ENCODE measurements at places on chromosomes 12 and 14.

- peaks cover 16% of the 10 kb centered on the region for H3K4me1 ChIP-seq
- no peak overlapping the region for H3K27ac ChIP-seq
- no peaks in the 10 kb centered on the region for H3K36me3 ChIP-seq
- DNase-seq, result no peak
- H3K27me3 ChIP-seq, result peaks cover 22% of the 10 kb centered on the region
Observed at GRCh38 chr14:99322731-99323599, 51.0 kb upstream of the BCL11B start.

DNA sequence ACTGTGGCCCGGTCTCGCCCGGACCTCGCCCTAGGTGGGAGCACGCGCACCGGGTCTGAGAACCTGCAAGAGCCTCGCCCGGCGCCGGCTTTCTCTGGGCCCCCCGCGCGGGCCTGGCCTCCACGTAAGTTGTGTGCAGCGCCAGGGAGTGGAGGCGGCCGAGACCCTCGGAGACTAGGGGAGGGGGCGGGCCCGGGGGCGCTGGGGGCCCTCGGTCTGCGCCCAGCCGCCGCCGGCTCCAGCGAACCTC lies 183 bp upstream of the PRMT8 start:
- no peak for DNase-seq
- H3K36me3 ChIP-seq, result no peaks in the 10 kb centered on the region

- H3K27me3 ChIP-seq, result no peaks in the 10 kb centered on the region
- H3K36me3 ChIP-seq, result peaks cover 10% of the 10 kb centered on the region
- no peaks in the 10 kb centered on the region for H3K4me1 ChIP-seq
- no peak for DNase-seq
- no peak overlapping the region for H3K4me3 ChIP-seq
Observed at GRCh38 chr14:102497998-102498677, 11.4 kb downstream of the ANKRD9 start.

DNA sequence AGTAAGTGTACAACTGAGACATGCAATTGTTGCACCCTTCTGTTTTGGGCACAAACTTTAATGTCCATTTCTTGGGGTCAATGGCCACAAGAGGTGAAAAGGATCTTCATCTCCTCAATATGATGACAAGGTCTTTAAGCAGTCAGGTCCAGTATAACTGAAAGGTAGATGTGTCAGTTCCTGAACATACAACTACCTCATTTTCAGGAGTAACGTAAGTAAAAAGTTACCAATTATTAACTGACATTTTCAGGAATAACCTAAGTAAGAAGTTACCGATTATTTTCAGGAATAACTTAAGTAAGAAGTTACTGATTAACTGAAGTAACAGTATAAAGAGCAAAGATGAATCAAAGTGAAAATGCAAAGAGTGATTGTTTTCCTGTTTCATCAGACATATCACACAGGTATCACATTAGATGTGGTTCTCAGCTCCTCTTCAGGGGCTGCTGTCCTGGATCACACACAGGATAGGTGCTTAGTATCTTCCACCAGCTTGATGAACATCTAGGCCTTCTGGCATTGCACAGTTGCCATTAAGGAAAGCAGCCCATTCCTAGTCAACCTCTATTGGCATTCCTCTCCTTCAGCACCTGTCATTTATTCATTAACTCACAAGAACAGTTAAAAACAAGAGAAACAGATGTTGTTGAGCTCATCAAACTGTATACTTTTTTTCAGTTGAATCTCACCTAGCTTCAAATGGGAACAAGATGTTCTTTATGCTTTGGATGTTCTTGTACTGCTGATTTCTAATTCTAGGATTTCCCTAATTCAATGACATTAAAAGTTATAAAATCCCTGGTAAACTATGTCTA lies 200.0 kb downstream of the FOXG1 start:
- no peaks in the 10 kb centered on the region for H3K27me3 ChIP-seq
- no peak for DNase-seq
- no peak overlapping the region for H3K27ac ChIP-seq
- no peaks in the 10 kb centered on the region for H3K4me1 ChIP-seq
- no peak overlapping the region for H3K4me3 ChIP-seq

DNA sequence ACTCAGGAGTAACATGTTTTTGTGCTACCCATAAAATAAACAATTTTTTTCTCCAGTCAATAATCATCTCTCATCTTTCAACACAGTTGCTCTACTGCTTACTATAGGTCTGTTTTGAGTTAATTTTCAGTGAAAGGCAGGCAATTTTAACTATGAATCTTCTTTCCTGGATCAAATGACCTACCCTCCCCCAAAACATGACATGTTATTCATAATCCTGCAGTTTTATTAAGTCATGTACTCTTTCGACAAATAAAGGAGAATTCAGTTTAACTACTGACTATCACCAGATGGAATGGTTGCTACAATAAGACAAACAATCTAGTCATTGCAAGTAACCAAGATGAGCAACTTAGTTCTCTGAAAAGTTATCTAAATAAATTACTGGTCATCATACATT lies 106.0 kb upstream of the FAR2 start:
- no peak for DNase-seq
- H3K4me3 ChIP-seq, result no peak overlapping the region
- no peaks in the 10 kb centered on the region for H3K4me1 ChIP-seq

- DNase-seq, result no peak
- H3K4me1 ChIP-seq, result no peaks in the 10 kb centered on the region
- H3K36me3 ChIP-seq, result no peaks in the 10 kb centered on the region
- peaks cover 18% of the 10 kb centered on the region for H3K27me3 ChIP-seq
- H3K27ac ChIP-seq, result no peak overlapping the region
Observed at GRCh38 chr12:6049587-6049986, 74.9 kb downstream of the VWF start.

DNA sequence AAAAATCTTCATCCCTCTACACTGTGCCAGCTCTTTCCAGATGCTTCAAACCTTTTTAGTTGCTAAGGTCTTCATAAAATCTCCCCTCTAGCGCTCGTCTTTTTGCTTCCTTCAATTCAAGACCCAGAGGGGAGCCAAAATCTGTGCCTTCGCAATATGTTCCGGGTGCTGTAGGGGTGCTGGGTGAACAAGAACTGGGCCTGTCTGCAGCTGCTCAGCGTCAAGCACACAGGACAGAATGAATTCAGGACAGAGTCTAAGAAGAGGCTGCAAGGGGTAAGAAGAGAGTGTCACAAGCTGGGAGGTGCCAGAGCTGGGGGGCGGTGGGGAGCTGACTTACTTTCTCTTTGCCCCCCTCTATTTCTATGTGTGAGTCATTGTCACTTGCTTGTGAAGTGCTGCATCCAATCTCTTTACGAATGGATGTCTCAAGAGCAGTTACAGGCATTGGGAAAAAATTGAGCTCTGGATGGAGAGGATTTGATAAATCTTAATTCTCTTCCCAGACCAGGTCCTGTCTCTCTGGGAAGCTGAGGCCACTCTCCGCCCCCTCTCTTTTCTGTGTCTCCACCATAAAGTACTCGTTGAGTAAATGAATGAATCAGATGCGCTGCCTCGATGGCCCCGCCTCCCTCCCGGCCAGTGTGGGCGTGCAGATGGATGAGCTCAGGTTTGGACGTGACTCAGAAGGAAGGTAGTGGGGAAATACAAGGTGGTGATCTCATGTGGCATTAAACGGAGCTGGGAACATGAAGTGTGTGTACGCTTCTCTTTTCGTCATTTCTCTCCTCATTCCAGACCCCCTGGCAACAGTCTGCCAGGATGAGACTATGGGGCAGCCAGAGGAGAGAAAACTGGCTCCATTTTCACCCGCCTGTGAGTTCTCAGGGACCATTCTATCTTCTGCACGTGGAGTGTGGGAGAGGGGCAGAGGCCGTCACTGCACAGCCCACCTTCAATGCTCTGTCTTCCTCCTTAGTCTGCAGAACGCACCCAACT lies 91.3 kb downstream of the TSPAN9 start:
- H3K27ac ChIP-seq, result no peak overlapping the region
- peaks cover 19% of the 10 kb centered on the region for H3K27me3 ChIP-seq
- H3K36me3 ChIP-seq, result no peaks in the 10 kb centered on the region
- no peak for DNase-seq

DNA sequence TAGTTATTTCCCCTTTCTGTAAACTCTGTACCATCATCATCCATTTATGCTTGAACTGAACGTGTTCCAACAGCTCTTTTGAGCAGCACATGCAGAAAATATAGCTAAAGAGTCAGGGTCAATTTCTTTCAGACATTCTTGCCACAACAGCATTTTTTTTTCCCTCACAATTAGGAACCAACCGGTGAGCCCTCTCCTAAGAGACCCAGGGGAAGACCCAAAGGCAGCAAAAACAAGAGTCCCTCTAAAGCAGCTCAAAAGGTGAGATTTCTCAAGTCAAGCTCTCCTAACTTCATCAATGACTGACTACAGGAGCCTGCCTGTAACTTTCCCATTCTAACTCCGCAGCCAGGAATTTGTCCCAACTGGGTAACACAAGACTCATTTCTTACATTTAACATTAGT lies 3.5 kb downstream of the HMGA2 start:
- H3K4me3 ChIP-seq, result no peak overlapping the region
- H3K27me3 ChIP-seq, result peaks cover 37% of the 10 kb centered on the region
- no peak overlapping the region for H3K27ac ChIP-seq
- DNase-seq, result no peak

DNA sequence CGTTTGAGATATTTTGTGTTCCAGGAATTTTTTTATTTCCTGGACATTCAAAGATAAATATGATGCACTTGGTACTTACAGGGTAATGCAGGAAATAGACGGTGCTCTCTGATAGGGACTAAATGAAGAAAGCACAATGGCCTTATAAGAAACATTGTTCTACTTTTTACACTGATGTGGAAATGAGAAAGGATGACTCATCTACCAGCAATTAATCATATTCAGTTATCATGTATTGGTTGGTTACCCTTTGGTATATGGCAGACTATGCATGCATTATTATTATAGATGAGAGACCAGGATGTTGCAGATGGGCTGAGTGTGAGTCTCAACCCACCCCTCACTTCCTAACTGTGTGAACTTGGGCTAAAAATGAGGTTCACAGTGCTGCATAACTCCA lies 222.2 kb downstream of the FLRT2 start:
- DNase-seq, result no peak
- H3K4me3 ChIP-seq, result no peak overlapping the region
- H3K27ac ChIP-seq, result no peak overlapping the region
- H3K27me3 ChIP-seq, result no peaks in the 10 kb centered on the region
- no peaks in the 10 kb centered on the region for H3K36me3 ChIP-seq

DNA sequence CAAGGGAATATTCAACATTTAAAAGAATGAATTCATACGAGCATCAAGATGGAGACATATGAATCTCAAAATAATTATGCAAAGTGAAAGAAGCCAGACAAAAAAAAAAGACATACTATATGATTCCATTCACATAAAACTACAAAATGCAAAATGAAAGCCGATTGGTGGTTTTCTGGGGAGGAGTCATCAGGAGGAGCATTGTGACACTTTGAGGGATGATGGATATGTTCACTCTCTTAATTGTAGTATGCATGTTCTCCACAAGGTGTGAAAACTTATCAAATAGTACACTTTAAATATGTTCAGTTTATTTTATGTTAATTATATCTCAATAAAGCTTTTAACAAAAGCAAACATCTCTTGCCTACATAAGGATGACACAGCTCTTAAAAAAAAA lies 13.5 kb downstream of the OLR1 start:
- DNase-seq, result peak; percentile 17
- no peak overlapping the region for H3K27ac ChIP-seq
- no peak overlapping the region for H3K4me3 ChIP-seq
- H3K36me3 ChIP-seq, result no peaks in the 10 kb centered on the region

DNA sequence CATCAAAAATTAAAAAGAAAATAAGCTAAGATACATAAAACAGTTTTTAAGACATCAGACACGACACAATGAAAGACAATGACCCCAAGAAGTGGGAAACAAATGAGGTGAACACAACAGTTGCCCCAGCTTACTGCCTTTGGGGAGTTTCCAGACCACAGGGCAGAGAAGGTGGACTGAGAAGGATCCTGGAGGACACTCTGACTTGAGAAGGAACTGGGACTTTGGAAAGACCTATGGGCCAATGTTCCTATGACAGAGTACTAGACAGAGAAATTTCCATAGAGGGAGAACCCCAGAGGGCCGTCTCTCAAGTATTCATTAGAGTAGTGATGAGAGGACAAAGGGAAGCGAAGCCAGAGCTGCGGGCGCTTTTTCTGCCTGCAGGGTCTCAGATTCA lies 6.2 kb upstream of the OR5AU1 start:
- no peak overlapping the region for H3K4me3 ChIP-seq
- H3K27me3 ChIP-seq, result peaks cover 10% of the 10 kb centered on the region
- H3K27ac ChIP-seq, result no peak overlapping the region
- no peaks in the 10 kb centered on the region for H3K36me3 ChIP-seq
- no peaks in the 10 kb centered on the region for H3K4me1 ChIP-seq

- no peaks in the 10 kb centered on the region for H3K4me1 ChIP-seq
- peaks cover 15% of the 10 kb centered on the region for H3K27me3 ChIP-seq
- no peaks in the 10 kb centered on the region for H3K36me3 ChIP-seq
- no peak overlapping the region for H3K27ac ChIP-seq
- H3K4me3 ChIP-seq, result no peak overlapping the region
Observed at GRCh38 chr12:117863002-117863709, 105.6 kb downstream of the KSR2 start.

GRCh38 chr12:121872546-121873215 lies 14.0 kb upstream of the HPD start:
- no peak overlapping the region for H3K27ac ChIP-seq
- H3K27me3 ChIP-seq, result no peaks in the 10 kb centered on the region
- DNase-seq, result no peak
- no peaks in the 10 kb centered on the region for H3K4me1 ChIP-seq
- H3K4me3 ChIP-seq, result no peak overlapping the region

GRCh38 chr12:43869184-43869583 lies 33.3 kb downstream of the TMEM117 start:
- no peak for DNase-seq
- H3K36me3 ChIP-seq, result peaks cover 3% of the 10 kb centered on the region
- H3K4me3 ChIP-seq, result no peak overlapping the region
- no peak overlapping the region for H3K27ac ChIP-seq
- H3K4me1 ChIP-seq, result no peaks in the 10 kb centered on the region

DNA sequence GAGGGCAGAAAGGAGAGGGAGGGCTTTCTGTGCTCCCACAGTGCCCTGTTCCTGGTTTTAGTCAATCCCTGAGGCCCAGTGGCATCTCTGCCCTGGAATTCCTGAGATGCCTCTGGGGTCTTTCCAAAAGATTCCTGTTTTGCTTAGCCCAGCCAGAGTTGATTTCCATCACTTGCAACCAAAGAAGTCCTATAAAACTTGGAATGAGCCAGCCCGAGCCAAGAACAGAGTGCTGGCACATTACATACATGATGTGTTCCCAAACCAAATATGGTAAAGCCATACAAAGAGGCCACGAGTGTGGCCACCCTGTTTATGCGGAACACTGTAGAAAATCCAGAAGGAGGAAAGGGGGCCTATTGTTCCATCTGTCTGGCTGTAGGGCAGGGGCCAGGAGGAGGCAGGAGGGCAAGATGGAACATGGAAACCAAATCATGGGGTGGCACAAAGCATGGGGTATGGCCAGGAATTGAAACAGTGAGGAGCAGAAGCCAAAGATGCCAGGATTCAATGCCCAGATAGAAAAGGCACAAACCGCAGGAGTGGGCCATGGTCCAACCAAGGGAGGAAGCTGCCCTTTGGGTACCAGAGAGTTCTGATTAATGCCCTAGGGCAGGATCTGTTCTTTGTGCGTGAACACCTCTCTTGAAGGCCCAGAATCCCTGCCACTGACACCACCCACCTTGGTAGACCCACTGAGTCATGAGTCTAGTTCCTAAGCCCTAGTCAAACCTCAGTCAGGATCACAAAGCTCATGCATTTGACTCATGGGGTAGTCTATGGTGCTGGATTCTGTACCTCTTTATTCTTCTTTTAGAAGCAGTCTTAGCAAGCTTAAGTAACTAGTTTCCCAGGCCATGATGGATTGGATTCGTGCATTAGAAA lies 75.2 kb downstream of the LRRC74A start:
- H3K27ac ChIP-seq, result no peak overlapping the region
- H3K27me3 ChIP-seq, result no peaks in the 10 kb centered on the region
- H3K36me3 ChIP-seq, result no peaks in the 10 kb centered on the region
- DNase-seq, result no peak
- peaks cover 16% of the 10 kb centered on the region for H3K4me1 ChIP-seq
